ENCODE measurements at places on chromosomes 5 and 9.

GRCh38 chr9:18433620-18434019, 40.3 kb upstream of the ADAMTSL1 start:
- no peak for DNase-seq

DNA sequence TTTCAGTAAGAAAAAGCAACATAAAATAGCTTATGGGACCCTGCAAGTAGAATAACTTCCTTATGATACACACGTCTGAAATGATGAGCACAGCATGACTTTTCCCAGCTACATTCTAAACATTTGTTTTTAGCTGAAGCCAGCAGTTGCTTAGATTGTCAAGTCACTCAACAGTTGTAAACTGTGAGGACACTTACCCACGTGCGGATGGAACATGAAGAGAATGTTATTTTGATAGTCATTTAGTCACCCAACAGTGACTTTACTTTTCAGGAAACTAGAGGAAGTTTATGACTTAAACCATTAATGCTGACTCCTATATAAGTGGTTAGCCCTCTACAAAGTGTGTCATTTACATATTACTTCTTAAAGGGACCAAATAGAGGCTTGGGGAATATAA, 3.0 kb downstream of the HACD4 start:
- DNase-seq, result no peak

GRCh38 chr5:2039180-2039531, 156.4 kb upstream of the IRX4 start:
- DNase-seq, result no peak

GRCh38 chr5:127030259-127031146, at the start of gene MARCHF3:
Gene MARCHF3, minus strand, starts transcription at chr5:127030558. Its CDS starts 112,387 bp downstream, at chr5:126918171.
- DNase-seq, result no peak

GRCh38 chr5:140312067-140312790, 9.3 kb upstream of the PFDN1 start:
- no peak for DNase-seq

DNA sequence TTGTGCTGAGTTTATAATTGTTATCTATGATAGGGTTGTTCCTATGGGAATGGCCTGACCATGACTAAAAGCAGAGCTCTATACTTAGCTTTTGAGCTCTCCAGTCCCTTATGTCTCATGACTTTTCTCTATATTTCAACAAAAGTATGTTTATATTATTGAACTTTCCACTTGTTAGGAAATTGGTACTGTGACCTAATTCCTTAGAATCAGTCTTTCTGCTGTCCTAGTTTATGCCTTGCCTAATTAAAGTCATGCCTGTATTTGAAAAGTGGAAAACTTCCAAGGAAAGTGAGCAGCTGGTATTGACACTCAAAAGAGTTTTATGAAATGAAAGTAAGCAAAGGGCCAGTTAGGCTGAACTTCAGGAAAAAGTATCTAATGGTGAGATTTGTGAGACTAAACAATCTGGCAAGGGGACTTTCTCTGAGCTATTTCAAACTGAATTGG, 68.6 kb downstream of the XRCC4 start:
- no peak for DNase-seq

- no peak for DNase-seq
These were observed 118.3 kb downstream of the NR6A1 start for GRCh38 chr9:124652615-124653393.

DNA sequence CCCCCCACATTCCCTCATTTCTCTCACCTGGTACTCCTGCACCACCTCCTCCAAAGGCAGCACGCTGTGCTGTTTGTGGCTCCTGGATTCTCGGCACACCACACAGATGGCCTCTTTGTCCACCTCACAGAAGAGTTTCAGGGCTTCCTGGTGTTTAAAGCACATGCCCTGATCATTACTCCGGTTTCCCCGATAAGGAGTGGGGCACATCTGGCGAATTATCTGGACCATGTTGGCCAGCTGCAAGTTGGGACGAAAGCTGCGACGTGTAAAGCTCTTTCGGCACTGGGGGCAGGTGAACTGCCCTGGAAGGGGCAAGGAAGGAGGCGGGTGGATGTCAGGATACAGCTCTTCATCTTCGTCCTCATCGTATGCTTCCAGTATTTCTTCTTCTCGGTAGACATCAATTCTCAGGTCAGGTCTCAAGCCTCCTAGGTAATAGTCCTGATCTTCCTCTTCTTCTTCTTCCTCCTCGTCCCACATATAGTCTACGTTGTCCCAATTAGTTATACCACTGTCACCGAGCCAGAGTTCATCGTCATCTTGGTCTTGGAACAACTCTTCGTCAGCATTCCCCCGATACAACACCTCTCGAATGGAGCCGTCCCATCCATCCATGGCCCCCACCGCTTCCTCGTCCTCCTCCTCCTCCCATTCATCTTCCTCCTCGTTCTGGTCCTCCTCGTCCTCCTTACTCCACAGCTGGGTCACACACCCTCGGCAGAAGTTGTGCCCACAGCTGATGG, 796 bp downstream of the TRIM52 start:
- DNase-seq, result peak; percentile 85

GRCh38 chr5:80442742-80443141, 34.9 kb downstream of the ZFYVE16 start:
- DNase-seq, result no peak

GRCh38 chr5:109406719-109407118, 3.1 kb downstream of the PJA2 start:
- no peak for DNase-seq

DNA sequence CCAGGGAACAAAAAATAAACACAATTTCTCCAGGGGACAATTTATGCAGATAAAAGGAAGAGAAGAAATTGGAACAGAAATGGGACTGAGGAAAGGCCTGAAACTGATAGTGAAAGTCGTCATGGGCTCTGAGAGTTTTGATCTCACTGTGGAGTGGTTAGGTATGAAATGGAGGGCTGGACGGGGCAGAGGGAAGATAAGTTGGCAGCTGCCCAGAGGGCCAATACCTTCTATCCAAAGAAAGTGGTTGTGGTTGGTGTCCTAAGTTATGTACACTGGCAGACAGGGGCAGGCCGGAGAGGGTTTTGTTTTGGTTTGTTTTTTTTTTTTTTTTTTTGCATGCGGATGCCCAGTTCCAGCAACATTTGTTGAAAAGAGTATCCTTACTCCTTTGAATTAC, 46.1 kb downstream of the ZNF618 start:
- no peak for DNase-seq

- DNase-seq, result no peak
These were observed 701 bp downstream of the PARP8 start for GRCh38 chr5:50667023-50667652.

GRCh38 chr5:173240091-173241050, 5.4 kb upstream of the NKX2-5 start:
- DNase-seq, result no peak

DNA sequence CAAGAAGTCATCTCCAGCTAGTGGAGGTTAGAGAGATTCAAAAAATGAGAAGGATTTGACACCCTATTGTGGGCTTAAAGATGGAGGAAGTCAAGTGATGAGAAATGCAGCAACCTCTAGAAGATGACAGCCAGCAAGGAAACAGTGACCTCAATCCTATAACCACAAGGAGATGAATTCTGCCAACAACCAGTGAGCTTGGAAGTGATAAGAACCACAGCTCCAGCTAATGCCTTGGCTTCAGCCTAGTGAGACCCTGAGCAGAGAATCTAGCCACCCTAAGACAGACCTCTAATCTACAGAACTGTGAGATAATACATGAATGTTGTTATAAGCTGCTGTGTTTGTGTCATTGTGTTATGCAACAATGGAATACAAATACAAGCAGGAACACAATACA, 262.4 kb downstream of the GRIA1 start:
- DNase-seq, result no peak

DNA sequence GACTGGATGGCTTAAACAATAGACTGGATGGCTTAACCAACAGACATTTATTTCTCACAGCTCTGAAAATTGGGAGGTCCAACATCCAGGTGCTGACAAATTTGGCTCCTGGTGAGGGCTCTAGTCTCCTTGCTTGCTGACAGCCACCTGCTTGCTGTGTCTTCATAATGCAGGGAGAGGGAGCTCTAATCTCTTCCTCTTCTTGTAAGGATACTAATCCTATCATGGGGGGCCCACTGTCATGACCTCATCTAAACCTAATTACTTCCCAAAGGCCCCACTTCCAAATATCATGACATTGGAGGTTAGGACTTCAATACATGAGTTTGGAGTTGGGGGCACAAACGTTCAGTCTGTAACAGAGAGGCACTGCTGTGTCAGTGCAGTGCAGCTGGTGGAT, 26.4 kb downstream of the FOXD1 start:
- no peak for DNase-seq

GRCh38 chr5:9829621-9830020, 199.5 kb upstream of the TAS2R1 start:
- no peak for DNase-seq

DNA sequence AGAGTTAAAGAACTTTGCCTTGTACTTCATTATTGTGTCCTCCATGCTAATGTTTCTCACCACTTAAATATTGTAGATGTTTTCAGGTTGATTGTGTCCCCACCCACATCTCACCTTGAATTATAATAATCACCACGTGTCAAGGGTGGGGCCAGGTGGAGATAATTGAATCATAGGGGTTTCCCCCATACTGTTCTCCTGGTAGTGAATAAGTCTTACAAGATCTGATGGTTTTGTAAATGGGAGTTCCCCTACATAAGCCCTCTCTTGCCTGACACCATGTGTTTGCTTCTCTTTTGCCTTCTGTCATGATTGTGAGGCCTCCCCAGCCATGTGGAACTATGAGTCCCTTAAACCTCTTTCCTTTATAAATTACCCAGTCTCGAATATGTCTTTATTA, 248.3 kb downstream of the FBXL7 start:
- no peak for DNase-seq

GRCh38 chr5:162324328-162324727, 256.8 kb downstream of the GABRG2 start:
- DNase-seq, result no peak

GRCh38 chr9:33166231-33167083, 679 bp downstream of the B4GALT1 start:
- peak; percentile 92 for DNase-seq

DNA sequence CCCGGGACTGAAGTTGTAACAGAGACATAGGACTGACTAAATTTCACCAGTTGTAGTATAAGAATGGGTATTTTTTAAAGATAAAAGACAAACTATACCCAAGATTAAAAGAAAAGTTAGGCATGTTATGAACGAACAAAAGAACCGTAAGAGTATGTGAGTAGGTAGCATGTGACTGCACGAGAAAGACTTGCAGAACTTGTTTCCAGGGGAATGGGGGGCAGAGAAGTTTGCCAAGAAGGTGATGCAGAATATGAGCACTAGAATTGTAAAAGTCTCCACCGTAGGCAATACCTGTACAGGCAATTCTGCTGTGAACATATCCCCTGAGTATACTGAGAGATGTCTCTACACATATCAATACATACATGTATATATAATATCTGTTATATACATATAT, 614.7 kb downstream of the PRELID2 start:
- no peak for DNase-seq

- no peak for DNase-seq
These were observed 48.9 kb upstream of the CDKN2AIPNL start for GRCh38 chr5:134460551-134460950.

DNA sequence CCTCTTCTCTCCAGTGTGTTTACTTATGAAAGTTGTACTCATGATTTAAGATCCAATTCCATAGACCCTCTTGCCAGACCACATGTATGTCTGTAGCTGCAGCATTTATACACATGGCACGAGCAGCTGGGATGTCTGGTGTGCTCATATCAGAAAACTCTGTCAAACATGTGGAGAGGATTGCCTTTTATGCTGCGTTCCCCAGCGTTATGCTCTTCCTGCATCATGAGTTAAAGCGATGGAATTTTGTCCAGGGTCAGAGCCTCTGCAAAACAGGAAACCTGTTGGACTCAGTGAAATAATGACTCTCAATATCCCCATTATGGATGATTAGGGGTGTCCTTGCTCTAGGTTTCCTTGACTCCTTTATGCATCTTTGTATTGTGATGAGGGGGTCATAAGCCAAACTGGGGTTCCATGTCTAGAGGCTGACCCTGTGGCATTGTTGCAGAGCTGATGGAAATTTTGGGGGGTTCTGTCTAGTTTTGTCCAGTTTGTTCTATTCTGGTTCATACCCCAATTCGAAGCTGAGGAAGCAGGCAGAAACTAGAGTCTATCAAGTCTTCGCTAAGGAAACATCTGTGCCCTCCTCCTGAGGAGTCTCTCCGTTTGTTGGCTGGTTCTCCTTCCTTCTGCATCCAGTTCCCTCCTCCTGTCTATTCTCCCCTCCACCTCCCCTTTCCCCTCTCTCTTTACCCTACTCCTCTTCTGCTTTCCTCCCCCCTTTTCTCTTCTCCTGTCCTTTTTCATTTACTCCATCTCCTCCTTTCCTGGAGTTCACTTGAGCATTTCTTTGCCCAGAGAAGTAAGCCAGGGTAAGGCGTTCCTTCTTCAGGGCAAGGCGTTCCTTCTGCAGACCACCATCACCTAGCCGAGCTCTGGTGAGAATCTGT, 252.8 kb downstream of the MAST4 start:
- DNase-seq, result no peak

- DNase-seq, result no peak
These were observed 67.8 kb downstream of the PTCD2 start for GRCh38 chr5:72387985-72388384.

DNA sequence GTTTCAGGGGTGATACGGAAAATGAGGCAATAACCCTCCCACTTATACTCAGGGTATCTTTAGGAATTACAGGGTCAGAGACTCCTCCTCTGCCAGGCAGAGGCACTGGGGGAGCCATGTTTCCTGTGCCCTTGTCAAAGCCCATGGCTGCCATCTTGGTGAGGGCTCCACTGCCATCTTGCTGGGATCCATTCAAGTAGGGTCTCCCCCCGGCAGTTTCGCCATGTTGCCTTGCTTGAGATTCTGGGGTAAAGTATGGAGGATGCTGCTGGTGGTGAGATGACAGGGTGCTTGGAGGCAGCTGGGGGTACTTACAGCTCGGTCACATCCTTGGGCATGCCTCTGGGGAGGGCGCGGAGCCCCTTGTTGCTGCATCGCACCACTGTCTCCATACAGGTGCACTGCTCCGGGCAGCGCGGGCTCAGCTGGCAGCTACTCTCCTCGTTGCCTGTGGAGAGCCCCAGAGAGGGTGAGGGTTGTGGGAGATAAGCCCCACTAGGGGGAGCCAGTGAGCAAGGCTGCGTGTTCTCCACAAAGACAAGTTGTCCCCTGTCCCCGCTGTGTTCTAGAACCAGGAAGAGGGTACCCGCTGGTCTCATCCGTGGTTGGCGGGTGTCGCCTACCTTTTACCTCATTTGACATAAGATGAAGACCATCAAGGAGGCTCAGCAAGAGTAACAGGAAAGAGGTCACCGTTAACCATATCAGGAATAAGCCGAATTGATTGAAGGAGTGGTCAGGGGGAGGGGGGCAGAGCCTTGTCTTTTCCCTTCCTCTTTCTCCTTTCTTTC, 169.0 kb upstream of the PANK3 start:
- peak; percentile 64 for DNase-seq

DNA sequence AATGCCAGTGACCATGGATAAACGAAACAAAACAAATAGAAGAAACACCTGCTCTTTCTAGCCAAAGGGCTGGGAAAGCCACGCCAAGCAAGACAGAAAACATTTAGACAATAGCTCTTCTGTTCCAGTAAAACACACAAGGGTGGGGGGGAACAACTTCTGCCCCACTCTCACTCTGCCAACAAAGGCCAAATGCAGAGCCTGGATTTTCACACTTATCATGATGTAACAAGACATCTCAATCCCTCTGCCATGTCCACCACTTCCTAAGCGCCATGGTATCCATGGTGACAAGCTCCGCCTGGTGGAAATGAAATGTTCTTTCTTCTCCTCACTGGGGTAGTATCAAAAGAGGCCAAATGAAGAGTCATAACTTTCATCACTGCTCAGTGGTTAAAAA, 60.6 kb downstream of the DRD1 start:
- no peak for DNase-seq

- no peak for DNase-seq
These were observed 51.1 kb downstream of the KLF4 start for GRCh38 chr9:107438211-107439031.
